ENCODE measurements at places on chromosomes 12 and 14.

DNA sequence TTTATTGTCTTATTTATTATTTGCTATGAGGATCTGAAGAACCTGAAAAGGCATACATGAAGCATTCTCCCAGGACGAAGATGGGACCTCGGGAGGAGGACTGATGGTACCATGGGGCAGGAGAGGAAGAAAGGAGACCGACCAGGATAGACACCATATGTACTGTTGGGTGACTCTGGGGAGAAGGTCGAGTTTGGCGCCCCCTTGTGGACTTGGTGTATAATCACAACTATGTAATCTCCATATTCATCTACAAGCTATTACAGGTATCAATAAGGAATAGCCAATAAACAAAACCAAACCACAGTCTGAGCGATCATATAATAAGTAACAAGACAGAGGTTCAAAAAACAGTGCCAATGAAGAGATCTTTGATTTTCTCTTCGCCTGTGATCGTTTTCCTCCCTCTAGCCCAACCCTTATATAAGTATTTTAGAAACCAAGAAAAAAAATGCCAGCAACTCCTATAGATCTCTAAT, 139.1 kb downstream of the SPTSSA start:
- H3K4me3 ChIP-seq = no peak overlapping the region
- H3K27me3 ChIP-seq = peaks cover 8% of the 10 kb centered on the region
- no peaks in the 10 kb centered on the region for H3K4me1 ChIP-seq
- no peak for DNase-seq
- no peaks in the 10 kb centered on the region for H3K36me3 ChIP-seq

DNA sequence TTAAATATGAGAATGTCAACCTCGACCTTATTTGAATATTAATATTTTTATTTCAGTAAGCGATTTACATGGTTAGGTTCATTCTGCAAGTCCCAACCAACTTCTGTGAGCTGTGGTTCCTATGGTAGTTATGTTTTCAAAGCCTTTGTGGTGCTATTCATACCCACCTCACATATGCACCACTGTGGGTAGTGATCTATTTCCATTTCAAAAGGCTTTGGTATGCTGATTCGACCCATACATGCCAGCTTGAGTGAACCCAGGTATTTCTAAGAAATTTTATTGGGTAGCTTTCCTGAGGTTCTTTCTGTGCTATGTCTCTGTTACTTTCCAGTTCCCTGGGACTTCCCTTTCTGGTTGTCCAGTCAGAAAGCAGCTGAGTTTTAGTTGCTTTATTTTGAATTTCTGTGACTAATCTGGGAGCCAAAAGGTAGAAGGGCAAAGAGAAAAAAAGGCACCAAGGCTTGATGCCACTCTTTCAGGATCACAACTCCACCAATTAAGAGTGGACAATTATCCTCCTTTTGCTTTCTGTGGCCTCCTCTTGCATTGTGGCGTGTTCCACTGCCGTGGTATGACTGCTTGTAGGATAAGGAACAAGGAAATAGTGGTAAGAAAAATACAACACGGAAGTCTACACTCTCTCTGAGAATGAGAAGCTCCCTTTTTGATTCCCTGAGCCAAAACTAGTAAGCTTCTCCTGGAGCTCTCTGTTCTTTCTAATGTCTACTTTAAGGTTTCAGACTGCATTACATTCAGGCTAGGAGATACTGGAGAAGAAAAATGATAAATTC, 729.1 kb downstream of the NOVA1 start:
- H3K36me3 ChIP-seq = no peaks in the 10 kb centered on the region
- H3K4me1 ChIP-seq = no peaks in the 10 kb centered on the region
- H3K27ac ChIP-seq = no peak overlapping the region
- DNase-seq = no peak

DNA sequence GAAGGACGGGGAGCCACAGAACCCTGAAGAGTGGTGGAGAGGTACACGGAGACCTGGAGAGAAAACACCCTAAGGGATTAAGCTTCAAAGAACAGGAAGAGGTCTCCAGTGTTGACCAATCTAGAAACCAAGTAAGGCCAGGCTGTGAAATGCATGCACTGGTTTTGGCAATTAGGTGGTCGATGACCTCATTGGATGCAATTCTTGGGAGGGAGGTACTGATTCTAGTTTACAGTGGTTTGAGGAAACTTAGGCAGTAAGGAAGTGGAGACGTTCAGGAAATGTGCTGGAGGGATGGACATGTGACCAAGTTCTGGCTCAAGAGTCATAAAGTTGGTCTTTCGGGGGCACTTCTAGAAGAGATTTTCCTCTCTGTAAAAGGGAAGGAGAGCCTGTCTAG, 91.3 kb upstream of the CEP83 start:
- H3K36me3 ChIP-seq = no peaks in the 10 kb centered on the region
- peaks cover 10% of the 10 kb centered on the region for H3K4me1 ChIP-seq
- H3K27ac ChIP-seq = no peak overlapping the region
- H3K4me3 ChIP-seq = no peak overlapping the region
- no peaks in the 10 kb centered on the region for H3K27me3 ChIP-seq

GRCh38 chr14:79724934-79725717, 486.2 kb downstream of the DIO2 start:
- no peak for DNase-seq
- H3K4me1 ChIP-seq = no peaks in the 10 kb centered on the region
- no peaks in the 10 kb centered on the region for H3K36me3 ChIP-seq
- no peak overlapping the region for H3K27ac ChIP-seq
